ENCODE measurements at places on chromosomes 7 and 10.

DNA sequence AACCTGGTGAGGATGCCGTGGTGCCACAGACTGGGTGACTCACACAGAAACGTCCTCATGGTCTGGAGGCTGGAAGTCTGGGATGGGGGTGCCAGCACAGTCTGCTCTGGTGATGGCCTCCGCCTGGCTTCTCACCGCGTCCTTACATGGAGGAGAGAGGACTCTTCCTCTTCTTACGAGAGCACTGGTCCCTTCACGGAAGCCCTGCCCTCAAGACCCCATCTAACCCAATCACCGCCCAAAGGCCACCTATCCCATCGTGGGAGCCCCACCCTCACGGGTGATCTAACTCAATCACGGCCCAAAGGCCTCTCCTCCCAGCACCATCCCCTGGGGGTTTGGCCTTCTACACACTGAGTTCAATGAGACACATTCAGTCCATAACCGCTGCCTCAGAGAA is 137.7 kb downstream of the PTPRN2 start:
- DNase-seq: no peak

DNA sequence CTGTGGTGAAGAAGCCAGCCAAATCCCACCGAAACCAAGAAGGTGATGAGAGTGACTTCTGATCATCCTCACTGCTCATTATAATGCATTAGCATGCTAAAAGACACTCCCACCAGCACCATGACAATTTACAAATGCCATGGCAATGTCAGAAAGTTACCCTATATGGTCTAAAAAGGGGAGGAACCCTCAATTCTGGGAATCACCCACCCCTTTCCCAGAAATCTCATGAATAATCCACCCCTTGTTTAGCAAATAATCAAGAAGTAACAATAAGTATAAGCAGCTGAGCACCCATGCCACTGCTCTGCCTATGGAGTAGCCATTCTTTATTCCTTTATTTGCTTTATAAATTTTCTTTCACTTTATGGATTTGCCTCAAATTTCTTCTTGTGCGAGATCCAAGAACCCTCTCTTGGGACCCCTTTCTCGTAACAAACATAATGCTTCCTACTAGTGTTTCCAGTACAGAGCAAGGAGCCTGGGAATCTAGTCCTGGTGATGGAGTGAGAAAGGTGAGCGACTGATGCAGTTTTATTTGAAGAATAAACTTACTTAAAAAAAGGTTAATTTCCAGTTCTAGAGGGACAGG is 18.4 kb upstream of the EXOC6 start:
- DNase-seq: no peak

GRCh38 chr7:100685631-100686145 is 8.4 kb downstream of the GIGYF1 start:
- no peak for DNase-seq

DNA sequence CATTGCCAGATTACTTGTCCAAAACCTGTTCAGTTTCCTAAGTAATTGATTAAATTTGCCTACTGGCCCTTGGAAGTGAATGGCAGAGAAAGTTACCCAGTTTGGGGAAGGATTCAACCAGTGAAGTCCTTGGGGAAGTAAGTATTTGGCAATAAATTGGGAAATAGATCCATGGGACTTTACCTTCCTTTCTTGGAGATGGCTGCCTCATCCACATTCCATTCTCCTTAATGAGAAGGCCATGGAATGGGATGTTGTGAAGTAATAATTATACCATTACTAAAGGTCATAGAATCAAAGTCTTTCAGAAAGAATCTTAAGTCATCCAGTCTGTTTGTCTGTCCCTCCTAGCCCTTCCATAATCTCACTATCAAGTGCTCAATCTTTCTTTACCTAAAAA is 4.5 kb upstream of the COPG2 start:
- no peak for DNase-seq

GRCh38 chr7:81469153-81469868 is 300.5 kb downstream of the HGF start:
- DNase-seq: no peak

DNA sequence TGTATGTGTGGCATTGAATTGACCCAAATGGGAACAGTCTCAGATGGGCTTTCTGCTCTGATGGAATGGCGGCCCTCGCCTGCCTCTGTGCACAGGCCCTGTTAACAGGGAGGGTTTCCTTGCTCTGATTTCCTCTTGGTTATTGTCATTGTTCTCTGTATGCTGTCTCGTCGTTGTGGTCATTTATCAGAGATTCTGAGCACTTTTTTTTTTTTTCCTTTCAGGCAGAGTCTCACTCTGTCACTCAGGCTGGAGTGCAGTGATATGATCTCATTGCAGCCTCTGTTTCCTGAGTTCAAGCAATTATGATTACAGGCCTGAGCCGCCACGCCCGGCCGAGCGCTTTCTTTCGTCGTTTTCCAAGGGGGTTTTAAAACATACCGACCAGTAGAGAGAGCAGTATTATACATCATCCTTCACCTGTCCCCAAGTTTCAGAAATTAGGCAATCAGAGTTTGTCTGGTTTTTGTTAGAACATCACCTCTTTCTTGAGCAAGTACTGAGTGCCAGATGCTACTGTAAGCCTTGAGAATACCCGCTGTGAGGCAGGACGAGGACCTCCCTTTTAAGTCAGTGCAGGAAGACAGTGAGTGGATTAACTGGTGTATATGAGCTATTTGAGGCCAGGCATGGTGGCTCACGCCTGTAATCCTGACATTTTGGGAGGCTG is 6.5 kb downstream of the CHST12 start:
- no peak for DNase-seq

GRCh38 chr10:78596556-78596955 is 472.2 kb upstream of the ZMIZ1 start:
- no peak for DNase-seq

DNA sequence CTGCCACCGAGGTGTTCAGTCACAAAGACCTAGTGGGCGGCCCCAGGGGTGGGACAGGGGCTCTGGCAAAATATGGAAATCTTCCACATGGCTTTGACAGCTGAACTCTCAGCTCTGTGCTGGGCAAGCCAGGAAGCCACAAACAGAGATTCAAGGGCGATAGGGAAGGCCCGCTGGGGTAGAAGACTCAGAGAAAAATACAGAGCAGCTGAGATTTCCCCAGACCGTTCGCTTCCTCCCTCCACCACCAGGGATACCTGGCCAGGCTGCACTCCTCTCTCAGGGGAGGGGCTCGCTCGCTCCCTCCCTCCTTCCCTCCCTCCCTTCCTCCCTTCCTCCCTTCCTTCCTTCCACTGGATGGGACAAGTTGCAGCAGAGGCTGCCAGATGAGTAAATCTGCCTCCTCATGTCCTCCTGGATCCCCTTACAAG is 260.5 kb downstream of the PRPF18 start:
- DNase-seq: no peak

DNA sequence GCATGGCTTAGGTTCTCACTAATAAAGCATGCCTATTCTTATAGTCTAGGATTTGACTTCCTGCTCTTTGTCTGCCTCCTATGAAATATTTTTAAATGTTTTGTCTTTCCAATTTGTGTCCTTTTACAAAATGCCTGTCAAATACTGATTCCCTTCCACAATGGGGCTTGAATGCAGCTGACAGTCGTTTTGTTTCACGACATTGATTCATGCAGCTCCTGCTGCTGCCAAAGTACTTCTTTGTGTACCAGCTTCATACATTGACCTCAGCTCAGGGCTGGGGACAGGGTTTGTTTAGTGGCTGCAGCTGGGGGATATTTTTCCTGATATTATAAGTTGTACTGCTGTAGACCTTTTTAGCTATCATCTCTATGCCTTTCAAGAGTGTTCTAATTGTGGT is 371.9 kb upstream of the CHRM2 start:
- DNase-seq: no peak

DNA sequence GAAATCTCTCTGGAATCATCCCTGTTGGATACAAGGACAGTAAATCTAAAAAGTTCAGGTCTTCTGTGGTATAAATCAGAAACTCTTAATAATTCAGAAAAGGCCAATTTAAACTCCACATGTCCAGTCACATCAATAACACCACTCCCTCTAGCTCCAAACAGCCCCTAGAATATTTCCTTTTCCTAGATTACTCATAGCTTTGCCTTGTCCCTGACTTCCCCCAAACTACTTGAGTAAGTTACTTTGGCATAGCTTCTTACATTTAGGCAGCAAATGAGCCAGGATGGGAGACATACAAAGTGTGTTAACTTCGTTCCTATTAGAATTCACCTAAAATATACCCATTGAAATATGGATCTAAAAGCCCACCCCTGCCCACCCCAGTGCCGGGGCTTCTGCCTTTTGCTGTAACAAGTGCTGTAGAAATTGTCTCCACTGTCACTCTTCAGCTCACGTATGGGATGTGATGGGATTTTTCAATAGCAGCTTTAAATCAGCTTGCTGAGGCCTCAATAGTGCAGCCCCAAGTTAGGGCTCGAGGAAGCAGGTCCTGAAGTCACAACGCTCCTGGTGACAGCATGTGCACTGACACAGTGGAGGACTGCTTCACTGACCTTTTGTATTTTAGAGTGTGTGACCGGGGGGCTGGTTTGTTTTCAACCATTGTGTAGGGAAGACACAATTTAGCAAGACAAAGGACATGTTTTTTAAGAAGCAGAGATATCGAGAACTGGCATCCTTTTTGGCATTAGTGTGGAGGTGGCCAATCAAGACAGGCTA is 218.2 kb upstream of the KMT2E start:
- DNase-seq: peak; percentile 24

DNA sequence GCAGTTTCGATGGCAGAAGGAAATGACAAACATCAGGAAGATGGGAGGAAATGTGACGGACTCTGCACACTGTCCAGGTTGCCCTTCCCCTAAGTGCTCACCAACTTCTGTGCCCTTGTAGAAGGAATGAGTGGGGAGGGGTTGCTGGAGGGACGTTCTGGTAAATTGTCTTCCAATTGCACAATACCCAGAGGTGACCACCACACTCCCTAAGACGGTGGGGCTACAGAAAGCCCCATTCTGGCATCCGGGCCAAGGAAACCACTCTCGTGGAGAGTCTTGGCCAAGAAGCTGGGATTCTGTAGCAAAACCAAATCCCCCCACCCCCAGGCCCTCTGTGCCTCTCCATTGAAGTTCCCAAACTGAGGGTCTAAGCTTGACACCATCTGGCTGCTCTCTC is 37.1 kb downstream of the ZMIZ1 start:
- DNase-seq: no peak

- DNase-seq: no peak
Measured at GRCh38 chr7:125074141-125074540, 144.5 kb upstream of the POT1 start.

DNA sequence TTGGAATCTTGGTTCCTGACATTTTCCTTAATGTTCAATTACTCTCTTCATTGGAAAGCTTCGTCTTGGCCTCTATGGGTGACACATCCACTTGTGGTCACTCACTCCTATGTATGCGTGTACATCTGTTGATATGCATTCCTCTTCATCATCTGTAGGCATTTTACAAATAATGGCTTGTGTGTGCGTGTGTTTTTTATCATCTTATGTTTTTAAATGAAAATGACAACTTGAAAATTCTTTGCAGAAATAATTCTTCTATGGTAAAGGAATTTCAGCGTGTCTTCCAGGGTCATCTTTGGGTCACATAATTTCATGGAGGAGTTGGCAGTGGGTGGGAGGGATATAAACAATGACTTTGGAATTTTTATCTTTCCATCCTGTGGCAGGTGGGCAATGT is 925.1 kb downstream of the LRMDA start:
- peak; percentile 54 for DNase-seq

GRCh38 chr7:113835367-113835766 is 83.4 kb downstream of the PPP1R3A start:
- no peak for DNase-seq

GRCh38 chr10:112287844-112288243 is 4.6 kb downstream of the TECTB start:
- peak; percentile 32 for DNase-seq

- DNase-seq: no peak
Measured at GRCh38 chr7:151790830-151791620, 85.9 kb downstream of the PRKAG2 start.

DNA sequence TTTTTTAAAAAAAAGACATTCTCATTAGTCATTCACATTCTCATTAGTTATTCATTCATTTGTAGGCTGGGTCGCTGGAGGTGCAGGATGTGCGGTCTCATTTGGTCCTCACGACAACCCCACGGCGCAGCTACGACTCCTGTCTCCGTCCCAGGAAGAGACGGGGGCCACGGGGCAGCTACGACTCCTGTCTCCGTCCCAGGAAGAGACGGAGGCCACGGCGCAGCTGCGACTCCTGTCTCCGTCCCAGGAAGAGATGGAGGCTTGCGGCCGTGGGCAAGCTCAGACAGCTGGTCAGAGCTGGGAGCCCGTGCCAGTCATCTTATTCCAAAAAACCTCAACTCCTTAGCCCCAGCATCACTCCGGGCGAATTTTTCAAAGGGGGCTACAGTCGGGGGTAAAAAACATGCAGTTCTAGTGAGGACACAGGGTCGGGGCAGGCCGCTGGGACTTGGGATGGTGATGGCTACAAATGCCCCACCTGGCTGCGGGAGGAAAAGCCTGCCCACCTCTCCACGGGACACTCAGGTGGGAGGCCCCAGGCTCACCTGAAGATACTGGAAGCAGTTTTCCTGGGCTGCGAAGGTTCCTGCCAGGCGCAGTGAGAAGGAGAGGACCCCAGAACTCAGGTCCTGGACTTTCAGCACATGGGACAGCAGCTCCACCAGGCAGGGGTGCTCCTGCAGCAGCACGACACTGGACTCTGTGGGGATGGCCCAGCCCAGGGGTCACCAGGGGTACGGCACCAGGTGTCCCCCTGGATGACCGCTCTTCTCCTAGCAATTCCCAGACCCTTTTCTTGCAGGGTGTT is 8.3 kb downstream of the BRAT1 start:
- DNase-seq: no peak

DNA sequence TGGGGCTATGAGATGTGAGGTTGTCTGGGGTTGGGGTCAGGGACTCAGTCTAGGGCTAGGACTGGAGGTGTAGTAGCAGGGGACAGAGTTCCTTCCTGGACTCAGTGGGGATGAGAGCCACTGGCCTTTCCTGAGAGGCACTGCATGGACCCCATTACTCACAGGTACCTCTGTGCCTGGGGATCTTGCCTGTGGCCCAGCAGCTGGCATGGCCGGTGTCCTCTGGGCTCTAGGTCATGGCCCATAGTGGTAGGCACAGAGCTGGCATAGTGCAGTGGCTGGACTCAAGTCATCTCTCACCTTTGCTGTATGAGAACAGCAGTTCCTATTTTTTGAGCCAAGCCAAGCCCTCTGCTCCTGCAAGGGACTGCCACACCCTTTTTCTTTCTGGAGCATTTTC is 51.9 kb downstream of the NEURL1 start:
- no peak for DNase-seq

GRCh38 chr10:71083716-71083975 is 128.7 kb upstream of the UNC5B start:
- no peak for DNase-seq

DNA sequence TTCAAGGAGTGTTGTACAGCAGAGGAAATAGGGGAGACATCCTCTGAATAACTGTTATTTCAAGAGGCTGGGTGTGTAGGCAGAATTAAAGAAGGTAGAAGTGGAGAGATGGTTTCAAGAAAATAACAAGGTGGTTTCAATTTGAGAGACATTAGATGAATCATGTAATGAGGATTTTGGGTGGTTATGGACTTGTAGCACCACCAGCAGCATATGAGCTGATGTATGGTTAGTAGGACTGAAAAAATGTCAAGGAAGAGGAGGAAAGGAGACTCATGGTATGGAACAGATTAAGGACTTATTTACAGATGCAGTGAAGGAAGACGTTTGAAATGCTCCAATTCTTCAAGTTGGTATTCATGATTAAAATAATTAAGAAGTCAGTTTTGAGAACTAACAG is 166.2 kb downstream of the EXOC4 start:
- DNase-seq: no peak

Measured in fibroblast of skin of back (primary cell).